ENCODE measurements at places on chromosomes 13 and 19.
A peak's percentile ranks its signal among the peaks of the same experiment; 100 is the strongest.

DNA sequence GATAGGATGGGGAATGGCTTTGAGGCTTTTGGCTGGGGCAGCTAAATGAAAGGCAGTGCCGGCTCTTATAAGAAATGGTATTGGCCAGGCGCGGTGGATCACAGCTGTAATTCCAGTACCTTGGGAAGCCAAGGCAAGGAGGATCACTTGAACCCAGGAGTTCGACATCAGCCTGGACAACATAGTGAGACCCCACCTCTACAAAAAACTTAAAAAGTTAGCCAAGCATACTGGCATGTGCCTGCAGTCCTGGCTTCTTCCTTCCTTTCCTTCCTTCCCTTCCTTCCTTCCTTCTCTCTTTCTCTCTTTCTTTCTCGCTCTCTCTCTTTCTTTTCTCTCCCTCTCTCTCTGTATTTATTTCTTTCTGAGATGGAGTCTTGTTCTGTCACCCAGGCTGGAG, 3.1 kb downstream of the CA11 start:
- no peak for DNase-seq

DNA sequence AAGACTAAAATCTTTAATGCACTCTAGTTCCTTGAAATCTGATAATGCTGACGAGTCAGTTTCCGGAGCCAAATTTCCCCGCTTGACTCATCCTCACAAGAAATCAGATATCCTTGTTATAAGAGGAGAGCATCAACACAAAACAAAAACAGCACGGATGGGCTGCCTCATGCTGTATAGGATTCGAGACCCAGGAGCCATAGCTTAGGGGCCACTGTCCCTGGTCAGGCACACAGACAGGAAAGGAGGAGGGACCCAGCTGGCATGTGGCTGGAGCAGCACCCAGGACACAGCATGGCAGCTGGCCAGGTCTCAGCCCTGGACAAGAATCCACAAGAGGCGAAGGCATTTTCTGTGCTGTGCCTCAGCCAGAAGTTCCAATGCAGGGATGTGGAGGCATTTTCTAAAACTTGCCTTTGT, 110.2 kb upstream of the SPATA13 start:
- DNase-seq, result peak; percentile 71

DNA sequence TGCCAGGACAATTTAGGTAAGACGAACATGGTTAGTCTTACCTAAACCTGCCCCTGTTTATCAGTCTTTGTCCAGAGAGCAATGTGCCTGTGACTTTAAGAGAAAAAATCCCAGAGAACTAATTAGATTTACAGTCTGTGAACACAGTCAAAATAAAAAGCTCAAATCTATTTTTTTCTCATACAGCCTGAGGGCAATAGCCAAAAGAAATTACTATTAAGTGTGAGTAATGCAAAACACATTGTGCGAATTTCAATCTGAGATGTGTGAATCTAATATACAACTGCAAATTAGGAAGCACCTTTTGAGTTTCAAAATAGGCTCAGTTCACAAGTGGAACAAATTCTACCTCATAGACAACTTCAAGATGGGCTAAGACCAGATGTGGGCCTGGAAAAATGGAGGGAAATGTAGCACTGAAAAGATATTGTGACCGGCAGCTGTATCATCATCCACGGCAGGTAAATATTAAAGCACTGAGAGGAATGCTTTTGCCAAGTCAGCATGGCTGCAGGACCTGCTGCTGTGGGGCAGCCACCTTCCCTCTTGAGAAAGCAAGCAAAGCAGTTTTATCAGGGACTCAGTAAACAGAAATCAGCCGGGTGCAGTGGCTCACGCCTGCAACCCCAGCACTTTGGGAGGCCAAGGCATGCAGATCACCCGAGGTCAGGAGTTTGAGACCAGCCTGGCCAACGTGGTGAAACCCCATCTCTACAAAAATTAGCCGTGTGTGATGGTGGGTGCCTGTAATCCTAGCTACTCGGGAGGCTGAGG, 114.8 kb downstream of the KATNAL1 start:
- DNase-seq, result no peak

- no peak for DNase-seq
Measured at GRCh38 chr13:34951528-34951927, 9.5 kb downstream of the NBEA start.

GRCh38 chr19:9058905-9059667, 27.8 kb upstream of the OR1M1 start:
- DNase-seq, result no peak

DNA sequence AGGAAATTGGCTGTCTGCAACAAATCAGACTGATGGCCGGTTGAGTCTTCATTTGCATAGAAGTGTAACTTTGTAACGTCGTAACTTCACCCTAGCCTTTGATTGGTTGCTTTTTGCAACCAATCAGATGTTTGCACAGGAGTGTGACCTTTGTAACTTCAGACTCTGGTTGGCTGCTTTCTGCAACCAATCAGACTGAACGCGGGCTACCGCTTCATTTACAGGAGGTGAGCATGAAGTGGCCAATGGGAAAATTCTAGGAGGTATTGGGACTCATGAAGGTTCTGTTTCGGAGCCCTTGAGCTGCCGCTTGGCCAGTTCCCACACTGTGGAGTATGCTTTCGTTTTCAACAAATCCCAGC, 441 bp upstream of the ZNF559 start:
- DNase-seq, result peak; percentile 82

DNA sequence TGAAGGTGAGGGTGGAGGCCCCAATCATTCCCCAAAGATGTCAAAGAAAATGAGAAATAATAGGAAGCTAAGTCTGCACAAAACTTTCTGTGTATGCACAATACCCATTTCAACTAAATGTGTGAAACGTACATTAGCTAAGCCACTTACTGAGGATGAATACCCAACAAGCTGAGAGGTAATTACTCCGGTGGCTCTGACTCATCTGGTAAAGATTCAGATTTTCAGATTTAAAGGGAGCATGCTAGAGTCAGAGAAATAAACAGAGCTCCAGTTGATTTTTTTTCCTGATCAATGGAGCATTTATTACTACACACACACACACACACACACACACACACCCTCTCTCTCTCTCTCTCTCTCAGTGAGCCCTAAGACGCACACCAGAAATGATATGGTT, 194.8 kb upstream of the ARGLU1 start:
- DNase-seq, result no peak

DNA sequence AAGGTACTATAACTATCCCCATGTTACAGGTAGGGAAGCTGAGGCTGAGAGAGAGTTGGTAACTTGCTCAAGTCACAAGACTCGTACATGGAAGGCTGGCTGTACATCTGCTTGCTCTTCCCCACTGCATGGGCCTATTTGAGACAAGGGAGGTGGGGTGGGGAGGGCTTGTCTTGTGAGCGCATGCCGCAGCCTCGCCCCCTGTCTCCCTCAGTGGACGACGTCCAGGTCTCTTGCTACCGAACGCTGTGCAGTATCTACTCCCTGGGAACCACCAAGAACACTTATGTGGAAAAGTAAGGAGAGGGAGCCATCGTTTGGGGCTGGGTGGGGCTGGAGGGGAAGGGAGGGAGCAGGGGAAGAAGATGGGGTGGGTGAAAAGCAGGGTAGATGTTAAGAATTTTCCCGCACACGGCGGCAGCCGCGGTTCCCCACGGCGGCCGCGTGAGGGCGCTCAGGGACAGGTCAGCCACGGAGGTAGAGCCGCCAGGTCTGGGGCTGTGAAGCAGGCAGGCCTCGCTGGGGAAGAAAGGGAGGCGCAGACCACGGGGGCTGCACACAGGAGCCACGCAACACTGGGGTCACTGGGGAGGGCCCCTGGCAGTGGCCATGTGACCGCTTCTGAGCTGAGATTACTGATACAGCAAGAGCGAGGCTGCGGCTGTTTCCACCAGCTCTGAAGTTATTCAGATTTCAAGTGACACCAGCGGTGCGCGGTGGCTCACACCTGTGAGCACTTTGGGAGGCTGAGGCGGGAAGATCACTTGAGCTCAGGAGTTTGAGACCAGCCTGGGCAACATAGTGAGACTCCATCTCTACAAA, 81.5 kb downstream of the RYR1 start:
- DNase-seq, result peak; percentile 65

DNA sequence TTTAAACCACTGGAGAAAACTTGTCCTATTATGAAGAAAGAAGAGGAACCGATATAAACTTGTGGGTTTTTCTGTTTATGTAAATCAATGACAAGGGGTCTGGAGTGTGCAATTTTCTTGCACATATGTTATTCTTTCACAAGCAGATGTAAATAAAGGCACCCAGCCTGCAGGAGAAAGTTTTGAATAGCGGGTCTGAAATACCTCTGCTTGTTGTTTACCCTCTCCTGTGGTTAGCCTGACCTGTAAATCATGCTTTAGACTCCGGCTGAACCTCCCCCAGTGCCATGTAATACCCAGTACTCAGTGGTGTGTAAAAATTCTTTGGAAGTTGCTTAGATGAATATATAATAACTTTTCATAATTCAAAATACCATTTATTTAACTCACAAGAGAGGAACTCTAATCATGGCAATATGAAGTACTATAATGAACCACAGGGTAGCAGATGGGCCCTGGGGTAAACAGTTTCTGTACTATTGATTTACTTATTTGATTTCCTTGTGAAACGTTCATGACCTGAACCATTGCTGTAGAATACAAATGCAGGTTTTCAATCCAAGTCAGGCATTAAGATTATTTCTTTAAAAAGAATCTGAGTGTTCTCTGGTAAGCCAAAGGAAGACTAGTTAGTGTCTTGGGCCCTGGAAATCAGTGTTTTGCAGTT, 245.1 kb downstream of the LMO7 start:
- no peak for DNase-seq

GRCh38 chr19:13738073-13738472, 26.2 kb upstream of the MRI1 start:
- DNase-seq, result no peak

- DNase-seq, result peak; percentile 29
Measured at GRCh38 chr19:37304190-37304883, 66.6 kb upstream of the ZNF527 start.

- DNase-seq, result no peak
Measured at GRCh38 chr13:108551674-108552073, 77.7 kb upstream of the MYO16 start.

GRCh38 chr13:50726164-50726563, 117.3 kb downstream of the DLEU7 start:
- no peak for DNase-seq

- no peak for DNase-seq
Measured at GRCh38 chr13:44629465-44630183, 53.5 kb upstream of the TSC22D1 start.

GRCh38 chr19:10760273-10760944, 42.5 kb downstream of the DNM2 start:
- DNase-seq, result no peak

GRCh38 chr19:38384209-38385027, 3.4 kb downstream of the GGN start:
- DNase-seq, result no peak

DNA sequence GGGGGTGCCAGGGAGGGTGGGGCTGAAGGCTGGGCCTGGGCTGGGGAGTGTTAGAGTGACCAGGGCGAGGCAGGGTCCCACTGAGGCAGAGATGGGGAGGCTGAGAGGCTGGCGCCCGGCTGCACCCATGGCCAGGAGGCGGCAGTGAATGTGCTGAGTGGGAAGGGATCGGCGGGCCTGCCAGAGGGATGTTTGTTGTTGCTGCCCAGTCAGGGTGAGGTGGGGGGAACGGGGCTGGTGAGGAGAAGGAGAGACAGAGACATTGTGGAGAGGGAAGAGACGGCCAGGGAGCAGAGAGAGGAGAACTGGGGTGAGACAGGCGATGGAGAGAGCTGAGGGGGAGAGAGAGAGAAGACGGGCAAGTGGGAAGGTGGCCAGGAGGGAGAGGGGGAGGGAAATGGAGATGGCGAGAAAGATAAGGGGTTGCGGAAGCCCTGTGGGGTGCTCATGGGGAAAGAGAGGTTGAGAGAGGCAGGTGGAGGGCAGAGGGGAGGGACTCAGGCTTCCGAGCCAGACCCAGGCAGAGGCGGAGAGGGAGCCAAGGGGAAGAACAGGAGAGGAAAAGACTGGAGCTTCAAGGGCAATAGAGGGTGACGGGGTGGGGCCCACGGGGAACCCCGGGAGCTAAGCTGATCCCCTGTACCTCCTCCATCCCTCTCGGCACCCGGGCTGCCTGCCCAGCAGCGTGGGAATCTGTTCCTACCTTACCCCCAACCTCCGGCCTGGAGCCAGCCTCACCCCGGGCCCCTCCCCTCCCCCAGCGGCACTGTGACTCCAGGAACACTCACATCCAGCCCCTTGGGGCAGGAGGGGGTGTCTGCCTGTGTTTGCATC, 690 bp upstream of the B3GNT8 start:
- no peak for DNase-seq

DNA sequence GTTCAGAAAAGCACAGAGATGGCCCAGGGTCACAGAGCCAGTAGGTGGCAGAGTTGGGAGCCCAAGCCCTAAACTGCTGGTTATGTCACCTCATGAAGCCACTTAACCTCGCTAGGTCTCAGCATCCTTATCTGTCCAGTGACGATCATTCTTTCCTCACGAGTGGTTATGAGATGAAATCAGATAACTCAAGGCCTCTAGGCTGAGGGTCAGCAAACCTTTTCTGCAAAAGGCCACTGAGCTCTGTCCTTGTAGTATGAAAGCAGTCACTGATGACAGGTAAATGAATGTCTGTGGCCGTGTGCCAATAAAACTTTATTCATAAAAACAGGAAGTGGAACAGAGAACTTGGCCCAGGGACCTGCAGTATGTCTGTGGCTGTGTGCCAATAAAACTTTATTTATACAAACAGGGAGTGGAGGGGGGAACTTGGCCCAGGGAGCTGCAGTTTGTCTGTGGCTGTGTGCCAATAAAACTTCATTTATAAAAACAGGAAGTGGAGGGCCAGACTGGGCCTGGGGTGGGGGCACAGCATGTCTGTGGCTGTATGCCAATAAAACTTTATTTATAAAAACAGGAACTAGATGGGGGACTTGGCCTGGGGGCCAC, 71.2 kb downstream of the GNG7 start:
- DNase-seq, result no peak

GRCh38 chr13:22278336-22278929, 607.6 kb downstream of the FGF9 start:
- DNase-seq, result peak; percentile 21

DNA sequence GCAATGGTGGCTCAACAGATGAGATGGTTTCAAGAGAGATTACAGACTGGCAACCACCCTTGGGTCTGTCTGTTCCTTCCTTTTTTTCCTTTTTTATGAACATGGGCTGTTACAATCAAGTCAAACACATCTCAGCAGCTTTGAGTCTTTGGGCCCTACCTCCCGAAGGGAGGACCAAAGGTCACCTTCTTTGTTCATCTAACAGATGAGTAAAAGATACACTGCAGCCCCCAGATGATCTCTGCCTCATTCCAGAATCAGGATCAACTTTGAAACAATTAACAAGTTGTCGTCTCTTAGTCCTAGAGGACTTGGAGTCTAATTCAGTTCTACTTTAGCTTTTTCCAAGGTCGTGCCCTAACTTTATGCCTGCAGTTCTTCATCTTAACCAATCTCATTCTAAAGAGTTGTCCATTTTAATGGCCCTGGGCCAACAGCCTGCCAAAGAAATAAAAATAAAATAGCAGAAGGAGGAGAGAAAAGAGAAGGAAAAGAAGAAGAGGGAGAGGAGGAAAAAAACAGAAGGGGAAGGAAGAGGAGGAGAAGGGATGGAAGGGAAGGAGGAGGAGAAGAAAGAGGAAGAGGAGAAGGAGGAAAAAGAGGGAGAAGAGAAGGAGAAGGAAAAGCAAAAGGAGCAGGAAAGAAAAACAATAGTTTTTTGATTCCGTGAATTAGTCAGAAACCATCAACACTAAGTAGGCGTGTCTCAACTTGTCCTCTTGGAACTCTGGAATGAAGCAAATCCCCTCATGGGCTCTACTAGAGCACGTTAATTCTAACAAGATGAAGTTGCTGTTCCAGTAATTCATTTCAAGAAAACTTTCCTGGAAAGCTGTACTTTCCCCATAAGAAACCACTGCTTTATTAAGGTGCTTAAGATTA, 281.2 kb downstream of the FOXO1 start:
- no peak for DNase-seq
